ENCODE measurements at places on chromosomes 7 and 10. TPM values are rescaled to one million over a fixed set of nuclear protein-coding genes. Genes with fewer than 3 reads are reported as not detected.
A peak's percentile ranks its signal among the peaks of the same experiment; 100 is the strongest.

DNA sequence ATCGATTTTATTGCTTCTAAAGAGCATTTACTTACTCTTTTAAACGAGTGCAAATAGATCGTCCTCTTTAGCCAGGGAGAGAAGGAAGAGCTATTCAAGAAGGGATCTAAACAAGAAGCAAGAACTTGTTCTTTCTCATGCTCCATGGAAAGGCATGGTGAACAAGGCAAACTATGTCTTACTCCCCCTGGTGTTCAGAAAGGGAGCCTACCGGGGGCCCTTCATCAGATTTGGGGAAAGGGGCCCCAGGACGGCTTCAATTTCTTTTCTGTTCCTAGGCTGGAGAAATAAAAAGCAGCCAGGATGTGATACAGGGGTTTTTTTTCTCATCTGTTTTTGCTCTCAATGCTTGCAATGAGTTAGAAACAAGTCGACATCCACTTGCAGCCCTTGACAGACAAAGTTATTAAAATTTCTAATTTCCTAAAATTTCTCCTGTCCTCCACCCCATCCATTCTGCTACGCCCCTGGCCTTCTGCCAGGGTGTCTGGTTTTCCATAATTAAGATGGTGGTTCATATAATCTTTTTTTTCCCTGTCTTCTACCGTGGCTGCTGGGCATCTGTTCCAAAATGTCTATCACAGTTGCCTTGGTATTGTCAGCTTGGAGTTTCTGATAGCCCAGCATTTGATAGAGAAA is 214.4 kb downstream of the CREB5 start:
- peak; percentile 88 for DNase-seq

DNA sequence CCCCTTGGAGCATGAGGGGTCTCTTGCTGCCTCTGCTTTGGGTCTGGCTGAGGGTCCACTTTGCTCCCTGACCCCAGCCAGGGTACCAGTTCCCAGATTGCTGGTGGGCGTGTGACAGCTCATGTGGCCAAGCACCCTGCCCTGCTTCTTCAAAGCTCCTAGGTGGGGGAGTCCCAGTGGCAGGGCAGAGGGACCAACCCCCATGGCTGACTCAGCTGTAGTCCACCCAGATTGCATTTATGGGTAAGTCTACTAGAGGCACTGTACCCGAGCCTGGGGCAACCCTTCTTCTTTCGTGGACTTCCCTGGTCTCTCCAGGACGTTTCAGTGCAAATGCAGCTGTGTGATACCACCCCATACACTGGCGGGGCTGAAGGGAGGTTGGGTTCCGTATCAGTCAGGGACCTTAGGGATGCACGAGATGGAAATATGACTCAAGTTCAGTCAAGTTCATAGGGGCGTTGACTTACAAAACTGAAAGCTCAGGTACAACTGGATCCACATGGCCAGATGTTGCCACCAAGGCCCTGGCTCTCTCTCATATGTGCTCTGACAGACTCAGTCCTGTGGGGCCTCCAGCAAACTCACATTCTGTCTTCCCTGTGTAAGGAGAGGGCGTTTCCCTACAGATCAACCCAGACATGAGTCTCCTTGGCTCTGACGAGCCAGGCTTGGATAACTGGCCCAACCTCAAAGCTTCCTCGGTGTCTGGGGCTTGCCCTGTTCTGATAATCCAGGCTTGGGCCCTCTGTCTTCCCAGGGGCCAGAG is 13.6 kb downstream of the PTPRE start:
- no peak for DNase-seq

DNA sequence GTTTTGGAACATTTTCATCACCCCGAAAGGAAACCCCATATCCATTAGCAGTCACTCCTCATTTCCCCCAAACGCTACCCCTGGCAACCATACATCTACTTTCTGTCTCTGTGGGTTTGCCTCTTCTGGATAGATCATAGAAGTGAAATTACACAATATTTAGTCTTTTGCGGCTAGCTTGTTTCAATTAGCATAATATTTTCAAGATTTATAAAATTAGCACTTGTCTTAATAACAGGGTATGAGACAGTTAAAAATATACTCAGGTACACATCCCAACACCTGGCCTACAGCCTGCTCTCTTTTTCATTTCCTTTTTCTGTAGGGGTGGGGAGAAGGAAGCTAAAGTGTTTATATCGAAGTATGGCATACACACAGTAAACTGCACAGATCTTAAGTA is 81.4 kb upstream of the LRGUK start:
- no peak for DNase-seq

GRCh38 chr7:105336009-105336408 is 52.7 kb downstream of the SRPK2 start:
- no peak for DNase-seq

GRCh38 chr7:85736085-85736484 is 549.2 kb upstream of the SEMA3D start:
- DNase-seq, result no peak

DNA sequence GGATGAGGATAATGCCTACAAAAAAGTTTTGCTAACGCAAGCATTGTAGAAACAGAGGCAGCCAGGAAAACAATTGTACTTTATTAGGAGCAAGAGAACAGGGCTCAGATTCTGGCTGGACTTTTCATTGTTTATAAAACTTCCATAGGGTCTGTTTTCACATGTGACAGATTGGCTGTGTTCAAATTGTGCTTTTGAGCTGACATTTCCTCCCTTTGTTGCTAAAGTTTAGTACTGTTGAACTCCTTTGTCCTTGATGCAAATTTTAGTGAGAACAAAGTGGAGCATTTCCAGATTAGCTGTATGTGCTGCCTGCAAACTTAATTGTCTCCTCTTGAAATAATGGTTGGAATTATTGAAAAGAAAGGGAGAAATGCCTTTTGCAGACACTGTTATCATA is 221.0 kb upstream of the FZD1 start:
- DNase-seq, result no peak

GRCh38 chr7:95026421-95027072 is 119.2 kb downstream of the PPP1R9A start:
- DNase-seq, result no peak

GRCh38 chr10:21518149-21518640 is 7.3 kb downstream of the SKIDA1 start:
- DNase-seq, result peak; percentile 76

- DNase-seq, result no peak
These were observed 2.4 kb downstream of the NCAPG2 start for GRCh38 chr7:158702196-158702595.

- no peak for DNase-seq
These were observed 38.6 kb downstream of the STEAP4 start for GRCh38 chr7:88268051-88268450.

DNA sequence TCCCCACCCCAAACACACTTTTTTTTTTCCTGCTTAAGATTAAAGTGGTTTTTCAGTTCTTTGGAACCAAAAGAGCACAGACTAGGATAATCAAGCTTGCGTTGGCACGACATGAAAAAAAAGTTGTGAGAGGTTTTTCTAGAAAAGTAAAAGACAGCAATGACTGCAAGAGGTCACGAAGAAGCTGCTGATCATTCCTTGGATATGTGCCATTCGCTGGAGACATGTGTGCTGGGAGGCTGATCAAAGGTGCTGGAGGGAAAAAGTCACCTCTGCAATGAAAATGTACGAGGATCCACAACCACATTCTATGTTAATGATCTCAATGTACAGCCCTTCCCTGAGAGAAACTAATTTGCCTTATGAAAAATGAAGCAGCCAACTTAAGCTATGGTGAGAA is 5.4 kb downstream of the AKR1B1 start:
- DNase-seq, result peak; percentile 42

- peak; percentile 67 for DNase-seq
These were observed 10.4 kb downstream of the STMP1 start for GRCh38 chr7:135672560-135673359.

- no peak for DNase-seq
These were observed 329.2 kb upstream of the LRGUK start for GRCh38 chr7:133797818-133798520.

GRCh38 chr10:8462565-8462964 is 408.1 kb downstream of the GATA3 start:
- no peak for DNase-seq

DNA sequence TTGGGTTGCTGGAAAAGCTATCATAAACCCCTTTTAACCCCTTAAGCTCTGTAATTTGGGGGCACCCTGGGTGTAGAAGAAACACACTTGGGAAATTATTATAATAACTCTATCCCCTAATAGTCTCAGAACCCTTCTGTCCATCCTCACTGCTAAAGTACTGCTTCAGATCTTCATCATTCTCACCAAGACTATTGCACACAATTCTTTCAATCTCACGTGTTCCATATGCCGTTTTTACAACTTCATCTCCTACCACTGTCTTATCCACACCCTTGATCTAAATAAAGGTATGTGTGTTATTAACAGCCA is 15.8 kb downstream of the ANKRD22 start:
- DNase-seq, result no peak

GRCh38 chr7:87672217-87672616 is 44.0 kb downstream of the RUNDC3B start:
- no peak for DNase-seq

DNA sequence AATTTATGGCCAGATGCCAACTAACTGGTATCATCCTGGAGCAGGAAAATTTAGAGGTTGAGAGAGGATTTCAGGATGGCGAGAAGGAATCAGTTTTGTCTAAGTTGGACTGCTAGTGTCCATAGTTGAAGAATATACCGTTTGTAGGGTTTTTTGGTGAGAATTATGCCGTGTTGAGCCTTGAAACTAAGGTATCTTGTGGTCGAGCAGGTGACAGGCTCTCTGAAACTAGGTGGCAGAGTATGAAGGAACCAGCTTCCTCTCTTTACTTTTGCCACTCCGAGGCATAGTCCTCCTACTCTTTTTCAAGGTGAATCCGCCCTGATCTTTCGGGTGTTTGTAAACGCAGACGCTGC is 9.7 kb downstream of the MDFIC start:
- no peak for DNase-seq

GRCh38 chr10:103295374-103296015 is 18.6 kb downstream of the INA start:
- no peak for DNase-seq

DNA sequence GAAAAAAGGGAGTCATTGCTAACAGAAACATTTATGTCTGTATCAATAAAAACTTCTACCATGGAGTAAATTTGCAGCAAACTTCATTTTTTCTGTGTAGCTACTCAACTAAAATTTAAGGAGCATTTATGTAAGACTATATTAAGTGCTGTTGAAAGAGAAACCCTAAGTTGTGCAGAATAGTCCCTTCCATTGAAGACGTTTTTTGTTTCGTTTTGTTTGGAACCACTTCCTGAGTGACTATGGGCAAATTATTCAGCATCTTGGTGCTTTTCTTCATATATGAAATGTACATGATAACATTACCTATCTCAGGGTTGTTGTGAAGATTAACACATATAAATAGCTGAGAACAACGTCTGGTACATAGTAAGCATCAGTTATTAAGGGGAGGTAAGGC is 24.3 kb downstream of the SEM1 start:
- no peak for DNase-seq

DNA sequence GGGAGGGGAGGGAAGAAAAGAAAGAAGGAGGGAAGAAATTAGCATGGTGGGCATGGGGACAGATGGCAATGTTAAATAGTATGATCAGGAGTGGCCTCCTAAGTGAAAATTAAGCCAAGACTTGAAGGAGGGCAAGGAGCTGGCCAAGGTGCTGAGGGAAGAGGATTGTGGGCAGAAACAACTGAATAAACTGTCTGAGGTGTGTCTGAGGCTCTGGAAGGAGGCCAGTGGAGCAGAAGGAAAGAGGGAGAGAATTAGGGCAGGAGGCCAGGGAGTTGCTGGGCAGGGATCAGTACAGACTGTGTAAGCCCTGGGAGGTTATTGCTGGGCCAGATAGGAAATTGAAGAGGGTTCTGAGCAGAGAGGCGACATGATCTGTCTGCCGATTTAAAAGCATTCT is 40.6 kb upstream of the VKORC1L1 start:
- DNase-seq, result peak; percentile 23

- DNase-seq, result no peak
These were observed 21.4 kb downstream of the VSTM4 start for GRCh38 chr10:49093922-49094321.

GTF2IRD2 gene
- 14.9 TPM for total RNA-seq

RBM33 gene
- 46.2 TPM for total RNA-seq

VSTM2A gene
- total RNA-seq, result not detected

PRF1 gene
- 0.53 TPM for total RNA-seq

ZPBP gene
- not detected for total RNA-seq

PNLIP gene
- 0.18 TPM for total RNA-seq

DOCK4 gene
- 14.0 TPM for total RNA-seq

YKT6 gene
- 37.9 TPM for total RNA-seq

CUEDC2 gene
- 44.9 TPM for total RNA-seq

HIBADH gene
- 24.9 TPM for total RNA-seq

HOXA5 gene
- 9.4 TPM for total RNA-seq

CALHM2 gene
- total RNA-seq, result 10.5 TPM

CCDC3 gene
- 10.5 TPM for total RNA-seq

CYP3A5 gene
- total RNA-seq, result 0.93 TPM

RASA4B gene
- total RNA-seq, result 8.9 TPM
